Activated T-cell treated with anti-CD3 and anti-CD28 coated beads for 4 hours (primary cell): ENCODE measurements at places on chromosomes 5 and 9.

DNA sequence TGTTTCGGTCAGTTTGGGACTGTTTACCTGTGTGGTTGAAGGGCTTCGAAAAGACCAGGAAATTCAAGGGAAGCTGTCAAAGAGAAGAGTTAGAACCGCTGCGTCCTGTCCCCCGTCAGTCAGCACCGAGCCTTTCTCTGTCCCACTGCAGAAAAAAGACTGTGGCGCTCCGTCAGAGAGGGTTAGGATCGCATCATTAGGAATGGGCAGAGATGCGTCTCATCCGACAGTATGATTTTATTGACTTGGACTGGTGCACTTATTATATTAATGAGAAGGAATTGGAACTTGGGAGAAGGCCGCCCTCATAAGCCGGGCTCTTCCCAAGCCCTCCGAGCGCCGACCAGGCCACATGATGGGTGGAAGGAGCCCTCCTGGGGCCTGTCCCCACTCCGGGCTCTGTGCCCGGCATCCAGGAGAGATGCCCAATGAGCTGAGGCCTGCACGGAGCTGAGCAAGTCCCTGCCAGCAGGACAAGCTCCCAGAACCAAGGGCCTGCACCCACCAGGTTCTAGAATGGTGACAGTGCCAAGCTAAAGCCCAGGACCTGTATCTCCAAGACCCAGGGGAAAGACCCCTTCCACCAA lies 71.5 kb downstream of the NEK6 start:
- no peak for DNase-seq

DNA sequence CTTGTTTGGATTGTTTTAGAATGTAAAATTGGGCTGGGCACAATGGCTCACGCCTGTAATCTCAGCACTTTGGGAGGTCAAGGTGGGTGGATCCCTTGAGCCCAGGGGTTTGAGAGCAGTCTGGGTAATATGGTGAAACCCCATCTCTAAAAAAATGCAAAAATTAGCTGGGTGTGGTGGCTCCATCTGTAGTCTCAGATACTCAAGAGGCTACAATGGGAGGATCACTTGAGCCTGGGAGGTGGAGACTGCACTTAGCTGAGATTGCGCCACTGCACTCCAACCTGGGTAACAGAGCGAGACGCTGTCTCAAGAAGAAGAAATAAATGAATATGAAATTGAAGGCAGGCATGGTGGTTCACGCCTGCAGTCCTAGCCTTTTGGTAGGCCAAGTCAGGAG lies 21.3 kb downstream of the MAML1 start:
- no peak for DNase-seq

GRCh38 chr9:134403682-134404301 lies 77.5 kb downstream of the RXRA start:
- DNase-seq = peak; percentile 12

- DNase-seq = no peak
Observed at GRCh38 chr5:121873409-121873808, 21.7 kb downstream of the FTMT start.

DNA sequence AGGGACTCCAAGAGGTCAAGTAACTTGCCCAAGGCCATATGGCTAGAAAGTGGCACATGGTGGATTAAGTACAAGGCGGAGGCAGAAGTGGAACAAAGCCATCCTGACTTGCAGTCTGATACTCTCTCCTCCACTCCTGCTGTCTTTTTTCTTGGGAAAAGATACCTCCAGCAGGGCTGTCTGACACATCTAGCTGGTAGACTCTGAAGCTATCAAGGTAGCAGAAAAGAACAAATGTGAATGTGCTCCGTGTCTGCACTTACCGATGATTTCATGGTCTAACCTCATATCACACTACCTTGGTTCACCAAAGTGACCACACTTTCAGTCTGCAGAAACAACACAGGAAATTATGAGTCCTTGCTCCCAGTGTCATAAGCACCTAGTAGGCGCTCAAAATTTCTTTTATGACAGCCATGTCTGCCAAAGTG lies 284.8 kb downstream of the CRB2 start:
- no peak for DNase-seq

- DNase-seq = peak; percentile 36
Observed at GRCh38 chr5:90434116-90434714, 24.7 kb upstream of the CETN3 start.

GRCh38 chr5:73911761-73912393 lies 285.9 kb downstream of the ARHGEF28 start:
- DNase-seq = no peak

- DNase-seq = no peak
Observed at GRCh38 chr5:169778622-169779596, 141.8 kb downstream of the DOCK2 start.

GRCh38 chr5:94480486-94480885 lies 137.9 kb downstream of the KIAA0825 start:
- no peak for DNase-seq
